ENCODE measurements at places on chromosomes 5 and 9. TPM values are rescaled to one million over a fixed set of nuclear protein-coding genes. Genes with fewer than 3 reads are reported as not detected.

CNTLN gene
- total RNA-seq, result 1.6 TPM

GRCh38 chr5:179343719-179344430 is 1.4 kb downstream of the ADAMTS2 start:
- DNase-seq, result no peak

TMEM174 gene
- not detected for total RNA-seq

DNA sequence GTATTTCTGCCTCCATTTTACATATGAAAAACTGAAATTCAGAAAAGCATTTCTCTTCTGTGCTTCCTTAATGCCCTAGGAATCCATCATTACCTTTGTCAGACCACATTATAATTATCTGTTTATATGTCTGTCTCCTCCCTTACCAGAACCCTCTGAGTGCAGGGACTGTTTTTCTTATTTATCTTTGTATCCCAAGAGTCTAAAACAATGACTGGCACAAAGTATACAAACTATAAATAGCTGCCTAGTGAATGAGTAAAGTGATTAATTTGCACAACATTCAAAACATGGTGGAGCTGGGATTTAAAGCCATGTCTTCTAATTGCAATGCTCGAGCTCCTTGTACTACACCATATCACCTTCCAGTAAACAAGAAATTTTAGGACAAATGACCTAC is 49.3 kb upstream of the HK3 start:
- no peak for DNase-seq

DNA sequence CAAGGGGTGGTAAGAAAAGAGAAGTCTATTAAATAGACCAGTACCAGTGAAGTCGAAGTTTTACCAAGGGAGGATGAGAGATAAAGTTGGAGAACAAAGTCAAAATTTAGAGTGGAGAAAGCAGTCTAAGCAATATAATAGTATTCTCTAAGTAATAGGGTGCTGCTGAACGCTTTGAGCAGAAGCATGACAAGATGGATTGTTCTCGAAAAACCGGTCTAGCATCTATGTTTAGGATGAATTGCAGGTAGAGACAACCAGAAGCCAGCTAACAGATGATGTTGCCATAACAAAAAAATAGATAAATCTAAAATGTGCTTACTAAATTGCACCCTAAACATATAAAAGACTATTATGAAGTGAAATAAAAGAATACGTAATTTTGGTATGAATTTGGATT is 237.0 kb downstream of the PRELID2 start:
- DNase-seq, result no peak

DNA sequence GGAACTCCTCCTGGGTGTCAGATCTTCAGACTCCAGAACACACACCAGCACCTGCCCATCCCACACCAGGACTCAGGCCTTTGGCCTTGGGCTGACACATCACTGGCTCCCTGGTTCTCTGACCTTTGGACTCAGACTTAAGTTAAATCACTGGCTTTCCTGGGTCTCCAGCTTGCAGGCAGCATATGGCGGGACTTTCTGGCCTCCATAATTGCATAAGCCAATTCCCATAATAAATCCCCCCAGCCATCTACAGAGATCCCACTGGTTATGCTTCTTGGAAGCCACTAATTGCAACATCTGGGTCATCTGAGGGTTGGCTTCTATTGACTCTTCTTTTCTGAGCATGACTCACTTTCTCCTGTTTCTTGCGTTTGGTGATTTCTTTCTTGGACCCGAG is 80.3 kb upstream of the SARDH start:
- no peak for DNase-seq

DNA sequence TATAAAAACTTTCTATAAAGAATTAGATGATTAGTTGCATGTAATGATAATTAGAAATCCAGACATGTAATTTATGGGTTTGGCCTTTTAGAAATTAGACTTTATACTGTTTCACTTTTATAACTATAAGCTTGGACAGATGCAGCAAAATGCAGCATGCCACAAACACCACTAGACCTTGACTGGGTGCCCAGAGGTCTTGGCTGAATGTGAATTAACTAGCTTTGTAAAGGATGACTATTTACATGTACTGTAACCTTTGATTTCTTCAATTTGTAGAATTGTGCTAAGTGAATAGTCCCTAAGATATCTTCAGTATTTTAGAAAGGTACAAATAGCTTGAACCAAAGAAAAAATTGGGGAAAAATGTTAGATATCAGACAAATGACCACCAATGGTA is 2168.1 kb downstream of the MAT2B start:
- DNase-seq, result no peak

DNA sequence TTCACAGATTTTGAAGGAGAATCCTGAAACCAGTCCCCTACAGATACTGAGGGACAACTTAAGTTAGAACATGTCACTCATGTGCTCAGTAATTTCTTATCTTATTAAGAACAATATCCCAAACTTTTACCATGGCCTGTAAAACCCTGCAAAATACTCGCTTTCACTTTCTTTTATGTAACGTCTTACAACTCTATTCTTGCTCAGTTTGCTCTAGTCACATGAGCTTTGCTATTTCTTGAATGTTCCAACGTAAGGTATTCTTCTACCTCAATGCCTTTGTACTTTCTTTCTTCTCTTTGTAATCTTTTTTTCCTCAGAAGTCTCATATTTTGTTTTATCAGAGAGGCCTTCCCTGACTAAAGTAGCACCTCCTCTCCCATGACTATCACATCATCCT is 14.1 kb downstream of the TMEM38B start:
- no peak for DNase-seq

GRCh38 chr5:109937951-109938350 is 248.2 kb downstream of the MAN2A1 start:
- no peak for DNase-seq

DNA sequence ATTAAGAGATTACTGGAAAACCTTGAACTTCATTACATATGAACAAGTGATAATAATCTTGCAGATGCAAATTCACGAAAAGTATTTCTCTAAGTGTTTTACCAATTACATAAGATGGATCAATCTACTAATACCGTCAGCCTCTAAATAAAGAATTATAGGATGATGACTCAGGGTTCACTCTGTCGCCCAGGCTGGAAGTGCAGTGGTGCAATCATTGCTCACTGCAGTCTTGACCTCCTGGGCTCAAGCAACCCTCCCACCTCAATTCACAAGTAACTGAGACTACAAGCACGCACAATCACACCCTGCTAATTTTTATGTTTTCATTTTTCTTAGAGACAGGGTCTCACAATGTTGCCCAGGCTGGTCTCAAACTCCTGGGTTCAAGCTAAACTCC is 56.1 kb downstream of the CHD1 start:
- no peak for DNase-seq

GRCh38 chr5:5191906-5192305 is 51.8 kb downstream of the ADAMTS16 start:
- DNase-seq, result no peak

VCAN gene
- total RNA-seq, result not detected

- no peak for DNase-seq
Observed at GRCh38 chr5:36078430-36078829, 11.7 kb upstream of the UGT3A2 start.

IGFBPL1 gene
- total RNA-seq, result not detected

GEMIN5 gene
- 36.7 TPM for total RNA-seq

SLCO6A1 gene
- total RNA-seq, result not detected

DNA sequence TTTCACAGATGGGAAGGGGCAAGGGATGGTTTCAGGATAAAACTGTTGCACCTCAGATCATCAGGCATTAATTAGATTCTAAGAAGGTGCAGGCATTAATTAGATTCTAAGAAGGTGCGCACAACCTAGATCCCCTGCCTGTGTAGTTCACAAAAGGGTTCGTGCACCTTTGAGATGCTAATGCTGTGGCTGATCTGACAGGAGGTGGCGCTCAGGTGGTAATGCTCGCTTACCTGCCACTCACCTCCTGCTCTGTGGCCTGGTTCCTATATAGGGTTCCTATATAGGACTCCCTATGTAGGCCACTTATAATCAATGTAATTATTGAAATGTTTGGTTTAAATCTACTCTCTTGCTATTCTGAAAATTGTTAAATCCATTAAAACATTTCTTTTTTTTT is 171.0 kb downstream of the MSX2 start:
- no peak for DNase-seq

GRCh38 chr9:107874591-107875369 is 385.2 kb upstream of the KLF4 start:
- DNase-seq, result no peak

PCDHB6 gene
- not detected for total RNA-seq

ISL1 gene
- not detected for total RNA-seq

GRCh38 chr9:108609227-108609896 is 246.4 kb downstream of the ACTL7B start:
- DNase-seq, result no peak

GPR150 gene
- 0.11 TPM for total RNA-seq

GRCh38 chr5:115842089-115842935 is 577 bp downstream of the AP3S1 start:
- DNase-seq, result no peak

- DNase-seq, result no peak
Observed at GRCh38 chr9:7212101-7212500, 454.3 kb downstream of the KDM4C start.

MELK gene
- total RNA-seq, result 57.9 TPM

GRCh38 chr5:11524188-11524587 is 380.1 kb downstream of the CTNND2 start:
- DNase-seq, result no peak

DNA sequence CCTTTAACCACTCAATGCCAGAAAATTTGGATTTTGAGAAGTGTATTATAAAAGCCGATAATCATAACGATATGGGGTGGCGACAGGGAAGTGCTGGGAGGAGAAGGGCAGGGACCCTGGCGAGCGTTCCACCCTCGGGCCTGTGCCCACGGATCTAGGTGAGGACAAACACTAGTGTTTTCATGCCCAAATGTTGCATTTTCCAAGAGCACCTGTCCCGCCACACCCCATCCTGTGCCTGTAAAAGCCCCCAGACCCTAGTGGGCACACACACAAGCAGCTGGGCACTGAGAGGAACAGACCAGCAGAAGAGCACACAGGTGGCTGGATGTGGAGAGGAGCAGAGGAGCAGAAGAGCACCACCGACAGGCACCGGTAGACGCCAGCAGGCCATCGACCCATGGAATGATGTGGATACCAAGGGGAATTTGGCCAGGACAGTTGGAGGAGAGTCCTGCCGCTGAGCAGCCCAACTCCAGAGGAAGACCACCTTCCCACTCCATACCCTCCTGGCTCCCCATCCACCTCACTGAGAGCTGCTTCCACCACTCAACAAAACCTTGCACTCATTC is 315.0 kb downstream of the EDIL3 start:
- no peak for DNase-seq

CEL gene
- 2.1 TPM for total RNA-seq

MEIKIN gene
- not detected for total RNA-seq

MSX2 gene
- total RNA-seq, result not detected

BARX1 gene
- total RNA-seq, result 0.52 TPM

DNA sequence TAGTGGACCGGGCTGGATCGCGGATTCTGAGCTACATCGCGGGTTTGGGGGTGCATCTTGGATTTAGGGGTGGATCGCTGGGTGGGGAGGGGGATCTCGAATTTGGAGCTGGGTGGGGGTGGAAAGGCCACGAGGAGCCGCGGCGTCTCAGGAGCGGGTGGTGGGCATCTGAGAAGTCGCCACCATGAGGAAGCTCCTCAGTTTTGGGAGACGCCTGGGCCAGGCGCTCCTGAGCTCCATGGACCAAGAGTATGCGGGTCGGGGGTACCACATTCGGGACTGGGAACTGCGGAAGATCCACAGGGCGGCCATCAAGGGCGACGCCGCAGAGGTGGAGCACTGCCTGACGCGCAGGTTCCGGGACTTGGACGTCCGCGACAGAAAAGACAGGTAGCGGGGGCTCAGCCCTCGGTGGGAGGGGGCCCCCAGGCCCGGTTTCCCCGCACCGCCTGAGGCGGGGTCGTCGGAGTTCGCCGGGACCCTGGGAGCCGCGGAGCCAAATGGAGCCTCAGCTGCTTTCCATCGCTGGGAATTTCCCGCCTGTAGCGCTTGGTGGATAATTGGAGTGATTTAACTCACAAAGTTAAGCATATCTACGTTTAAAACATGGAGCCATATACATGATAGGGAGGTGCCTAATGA is 376 bp downstream of the ANKRD18B start:
- no peak for DNase-seq

Measured in activated T-helper 2 cell treated with anti-CD3 and anti-CD28 coated beads, Interferon-gamma antibody, Interleukin-2, Interleukin-4, amounts not matched to agents 10 μg/mL and 5 μg/mL and 100 μg/mL, durations not matched to agents 14 hours and 24 hours and 36 hours (primary cell).